ENCODE measurements at places on chromosomes 5 and 9.

DNA sequence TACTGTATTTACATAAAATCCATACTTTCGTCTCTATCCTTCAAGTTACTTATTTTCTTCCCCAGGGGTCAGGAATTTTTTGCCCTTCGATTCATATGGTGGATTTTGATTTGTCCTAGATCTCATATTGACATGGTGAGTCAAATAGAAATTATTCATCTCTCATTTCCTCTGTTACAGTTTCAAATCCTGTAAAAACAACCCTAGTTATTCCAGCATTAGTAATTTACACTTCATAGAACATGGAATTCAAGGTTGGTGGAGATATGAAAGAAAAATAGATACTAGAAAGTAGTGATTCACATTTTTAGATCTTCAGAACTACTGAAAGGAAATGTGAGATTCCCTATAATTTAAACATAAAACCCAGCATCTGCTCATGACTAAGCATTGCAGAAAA, 1331.0 kb upstream of the CDH9 start:
- no peak for DNase-seq

DNA sequence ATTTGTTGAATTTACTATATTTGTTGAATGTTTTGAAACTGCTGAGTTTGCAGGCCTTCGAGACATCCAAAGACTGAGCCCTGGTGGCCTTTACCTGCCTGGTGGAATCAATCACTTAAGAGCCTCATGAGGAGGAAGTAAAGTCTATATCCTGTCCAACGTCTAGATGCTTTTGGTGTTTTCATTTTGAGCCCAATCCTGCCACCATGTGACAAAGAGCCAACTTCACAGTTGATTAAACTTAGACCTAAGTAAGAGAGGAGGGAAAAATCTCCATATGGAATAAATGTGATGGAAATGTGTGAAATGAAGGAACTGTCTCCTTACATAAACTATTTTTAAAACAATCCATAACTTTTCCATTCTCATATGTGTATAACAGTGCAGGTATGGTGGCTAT, 220.1 kb downstream of the PRR16 start:
- DNase-seq = no peak

DNA sequence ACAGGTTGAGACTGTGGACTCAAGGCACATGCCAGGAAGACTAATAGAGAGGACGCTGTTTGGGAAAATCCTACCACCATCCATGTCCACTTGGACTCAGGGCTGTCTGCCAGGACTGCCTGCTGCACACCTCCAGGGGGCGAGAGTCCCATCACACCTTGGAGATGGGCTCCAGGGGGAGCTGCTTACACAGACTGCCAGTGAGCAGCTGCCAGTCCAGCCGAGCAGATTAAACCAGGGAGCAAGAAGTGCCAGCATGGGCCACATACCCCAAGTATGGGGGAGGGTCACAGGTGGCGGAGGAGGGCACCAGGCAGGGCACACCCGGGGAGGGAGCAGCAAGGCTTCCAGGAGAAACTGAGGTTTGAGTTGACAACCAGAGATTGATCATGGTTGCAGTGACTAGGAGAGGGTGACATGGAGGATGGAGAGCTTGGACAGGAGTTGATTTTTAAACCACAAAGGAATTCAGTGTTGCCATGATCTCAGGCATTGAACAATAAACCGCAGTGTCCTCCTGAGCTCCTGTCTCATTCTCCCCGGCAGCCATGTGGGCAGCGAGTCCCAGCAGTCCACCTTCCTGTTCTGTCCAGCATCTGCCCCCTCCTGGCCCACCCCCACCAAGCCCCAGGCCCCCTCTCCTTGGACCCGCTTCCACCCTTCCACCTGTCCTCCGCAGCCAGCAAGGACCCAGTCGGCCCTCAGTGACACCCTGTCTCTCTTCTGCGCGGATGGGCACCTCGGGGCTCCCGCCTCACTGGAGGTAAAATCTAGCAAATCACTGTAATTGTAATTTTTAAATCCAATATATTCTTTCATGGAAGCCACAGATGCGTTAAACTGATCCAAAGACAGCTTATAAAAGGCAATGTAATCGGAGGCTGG, 3.1 kb upstream of the VAV2 start:
- DNase-seq = no peak

GRCh38 chr5:139850423-139851016, 54.9 kb downstream of the PSD2 start:
- no peak for DNase-seq

- DNase-seq = peak; percentile 11
Observed at GRCh38 chr9:126386088-126386487, 59.5 kb downstream of the MVB12B start.

DNA sequence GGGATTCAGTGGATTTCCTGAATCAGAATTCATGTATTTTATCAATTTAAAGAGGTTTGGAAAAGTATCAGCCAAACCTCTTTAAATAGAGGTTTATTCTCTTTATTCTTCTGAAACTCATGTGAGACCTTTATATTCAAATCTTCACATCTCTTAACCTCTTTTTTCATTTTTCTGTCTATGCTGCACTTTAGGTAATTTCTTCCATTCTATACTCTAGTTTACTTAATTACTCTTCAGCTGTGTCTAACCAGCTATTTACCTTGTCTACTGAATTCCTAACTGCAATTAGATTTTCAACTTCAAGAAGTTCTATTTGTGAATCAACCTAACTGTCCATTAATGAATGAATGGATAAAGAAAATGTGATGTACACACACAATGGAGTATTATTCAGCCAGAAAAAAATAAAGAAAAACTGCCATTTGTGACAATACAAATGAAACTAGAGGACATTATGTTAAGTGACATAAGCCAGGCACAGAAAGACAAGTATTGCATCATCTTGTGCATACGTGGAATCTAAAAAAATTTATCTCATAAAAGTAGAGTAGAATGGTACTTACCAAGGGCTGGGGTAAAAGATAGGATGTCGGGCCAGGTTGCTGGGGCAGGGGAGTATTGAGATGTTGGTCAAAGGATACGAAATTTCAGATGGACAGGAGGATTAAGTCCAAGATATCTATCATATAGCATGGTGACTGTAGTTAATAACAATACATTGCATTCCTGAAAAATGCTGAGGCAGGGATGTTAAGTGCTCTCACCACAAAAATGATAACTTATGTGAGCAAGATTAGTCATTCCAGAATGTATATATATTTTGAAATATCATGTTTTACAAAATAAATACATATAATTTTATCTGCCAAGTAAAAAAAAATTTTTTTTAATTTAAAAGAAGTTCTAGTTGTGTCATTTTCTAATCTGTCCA, 129.5 kb upstream of the LRRTM2 start:
- no peak for DNase-seq

DNA sequence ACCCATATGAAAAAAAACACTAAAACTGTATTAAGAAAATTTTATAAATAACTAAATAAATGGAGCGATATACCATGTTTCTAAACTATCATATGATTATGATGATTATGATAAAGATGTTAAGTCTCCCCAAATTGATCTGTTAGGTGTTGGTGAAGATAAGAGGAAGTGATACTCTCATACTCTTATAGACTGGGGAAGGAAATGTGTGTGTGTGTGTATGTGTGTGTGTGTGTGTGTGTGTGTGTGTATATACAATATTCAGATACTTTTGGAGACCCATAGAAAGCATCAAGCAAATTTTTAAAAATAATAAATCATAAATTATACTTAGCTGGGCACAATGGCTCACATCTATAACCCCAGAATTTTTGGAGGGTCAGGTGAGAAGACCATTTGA, 62.9 kb downstream of the TMEM232 start:
- DNase-seq = peak; percentile 32

DNA sequence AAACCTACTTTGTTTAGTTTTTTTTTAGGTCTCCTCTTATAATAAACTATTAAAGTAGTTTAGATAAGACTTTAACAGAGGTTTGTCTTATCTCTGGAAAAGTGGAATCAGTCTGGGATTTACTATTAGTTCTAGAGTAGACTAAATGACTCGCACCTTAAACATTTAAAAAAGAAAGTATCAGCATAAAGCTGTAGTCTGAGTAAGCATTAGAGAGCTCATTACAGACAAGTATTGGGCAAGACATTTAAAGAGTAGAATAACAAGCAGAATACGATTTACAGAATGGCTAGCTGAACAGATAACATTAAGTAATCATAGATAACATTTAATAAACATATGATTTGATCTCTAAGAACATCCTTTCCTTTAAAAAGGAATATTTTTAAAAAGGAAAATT, 226.0 kb upstream of the DMAC1 start:
- no peak for DNase-seq

All from OCI-LY7 (cell line).